Spleen (tissue), 13 donors: ENCODE measurements at places on chromosomes 1 and 21. TPM values are rescaled to one million over a fixed set of nuclear protein-coding genes. Genes with fewer than 3 reads are reported as not detected.

GRCh38 chr1:184036517-184036949 is 995 bp downstream of the COLGALT2 start:
- H3K36me3 ChIP-seq: no peaks in the 10 kb centered on the region
- no peak for DNase-seq
- H3K27me3 ChIP-seq: peaks cover 64% of the 10 kb centered on the region
- H3K4me3 ChIP-seq: peak overlapping the region; percentile 40
- no peak overlapping the region for H3K27ac ChIP-seq
- peaks cover 23% of the 10 kb centered on the region for H3K4me1 ChIP-seq

- H3K36me3 ChIP-seq: no peaks in the 10 kb centered on the region
- no peak overlapping the region for H3K27ac ChIP-seq
- H3K27me3 ChIP-seq: peaks cover 6% of the 10 kb centered on the region
- no peaks in the 10 kb centered on the region for H3K4me1 ChIP-seq
- no peak for DNase-seq
Observed at GRCh38 chr1:201228011-201228983, 37.7 kb downstream of the IGFN1 start.

- H3K27me3 ChIP-seq: no peaks in the 10 kb centered on the region
- no peak overlapping the region for H3K27ac ChIP-seq
Observed at GRCh38 chr1:9444532-9444931, 94.7 kb upstream of the SLC25A33 start.

Gene KCNC4
- total RNA-seq: 15.7 TPM

GRCh38 chr1:92804721-92805201 is 19.9 kb upstream of the EVI5 start:
- H3K36me3 ChIP-seq: no peaks in the 10 kb centered on the region
- H3K4me3 ChIP-seq: no peak overlapping the region
- no peak overlapping the region for H3K27ac ChIP-seq
- DNase-seq: no peak
- H3K4me1 ChIP-seq: no peaks in the 10 kb centered on the region
- no peaks in the 10 kb centered on the region for H3K27me3 ChIP-seq

Gene NHLH1
- 0.32 TPM for total RNA-seq

GRCh38 chr1:61152469-61153105 is 70.2 kb downstream of the NFIA start:
- H3K36me3 ChIP-seq: no peaks in the 10 kb centered on the region
- no peaks in the 10 kb centered on the region for H3K27me3 ChIP-seq
- no peak overlapping the region for H3K27ac ChIP-seq
- DNase-seq: no peak
- H3K4me3 ChIP-seq: no peak overlapping the region
- no peaks in the 10 kb centered on the region for H3K4me1 ChIP-seq

GRCh38 chr1:230287674-230288315 is 138.3 kb downstream of the PGBD5 start:
- H3K4me3 ChIP-seq: no peak overlapping the region
- H3K27me3 ChIP-seq: no peaks in the 10 kb centered on the region
- peaks cover 42% of the 10 kb centered on the region for H3K4me1 ChIP-seq
- H3K27ac ChIP-seq: no peak overlapping the region

DNA sequence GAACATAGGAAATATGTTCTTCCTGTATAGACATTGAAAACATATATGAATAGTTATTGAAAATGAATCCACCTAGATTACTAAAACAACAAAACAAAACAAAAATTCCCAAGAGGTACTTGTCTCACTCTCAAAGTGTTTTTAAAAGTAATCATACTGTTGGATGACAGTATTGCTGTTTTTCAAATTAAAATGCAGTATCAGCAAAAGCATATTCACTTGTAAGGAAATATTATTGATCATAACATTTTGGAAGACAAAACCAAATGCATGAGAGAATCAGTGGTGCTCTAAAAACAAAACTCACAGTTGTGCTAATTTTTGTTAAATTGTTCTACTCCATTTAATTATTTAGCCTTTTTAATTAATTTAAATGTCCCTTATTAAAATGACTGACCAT is 131.0 kb downstream of the COL11A1 start:
- H3K4me1 ChIP-seq: no peaks in the 10 kb centered on the region
- no peak overlapping the region for H3K27ac ChIP-seq
- no peak overlapping the region for H3K4me3 ChIP-seq

Gene PADI1
- 0.46 TPM for total RNA-seq

Gene HHIPL2
- not detected for total RNA-seq

- H3K4me3 ChIP-seq: no peak overlapping the region
- no peak for DNase-seq
- no peaks in the 10 kb centered on the region for H3K36me3 ChIP-seq
- peaks cover 18% of the 10 kb centered on the region for H3K4me1 ChIP-seq
- H3K27me3 ChIP-seq: no peaks in the 10 kb centered on the region
- H3K27ac ChIP-seq: no peak overlapping the region
Observed at GRCh38 chr1:101356604-101357443, 120.0 kb downstream of the S1PR1 start.

DNA sequence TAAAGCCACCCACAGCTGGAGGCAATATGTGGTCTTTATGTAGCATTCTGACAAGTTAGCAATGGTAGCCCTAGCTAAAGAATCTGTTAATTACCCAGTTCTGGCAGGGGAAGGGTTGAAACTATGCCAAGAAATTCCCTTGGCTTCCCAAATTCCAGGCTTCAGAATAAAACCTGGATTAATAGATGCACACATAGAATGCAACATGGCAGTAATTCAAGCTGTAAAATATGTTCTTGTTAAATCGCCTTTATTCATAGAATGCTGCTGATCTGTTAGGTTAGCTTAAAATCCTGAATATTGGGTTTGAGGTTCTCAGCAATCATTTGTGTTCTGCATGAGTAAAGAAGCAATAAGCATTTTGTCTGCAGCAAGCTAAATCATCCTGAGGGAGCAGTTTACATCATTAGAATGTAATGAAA is 80.1 kb downstream of the ZNF326 start:
- no peaks in the 10 kb centered on the region for H3K36me3 ChIP-seq
- H3K27me3 ChIP-seq: peaks cover 5% of the 10 kb centered on the region
- DNase-seq: no peak
- H3K4me1 ChIP-seq: no peaks in the 10 kb centered on the region

DNA sequence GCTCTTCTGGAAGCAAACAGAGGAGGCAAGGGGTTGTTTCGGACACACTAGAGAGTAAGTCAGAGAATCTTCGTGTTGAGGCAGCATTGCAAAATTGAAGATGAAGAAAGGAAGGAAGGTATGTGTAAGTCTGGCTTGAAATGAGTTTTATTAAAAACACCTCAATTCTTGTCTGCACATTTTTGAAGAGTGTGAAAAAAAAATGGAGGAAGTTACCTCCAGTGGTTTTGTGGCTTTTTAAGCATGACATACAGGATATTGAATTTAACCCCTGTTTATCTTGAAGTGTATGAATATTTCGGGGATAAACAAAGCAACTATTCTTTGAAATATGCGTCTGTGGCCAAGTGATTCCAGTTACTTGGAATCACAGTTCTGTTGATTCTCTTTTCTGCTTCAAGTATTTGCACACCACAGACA is 203.2 kb upstream of the SGIP1 start:
- H3K36me3 ChIP-seq: no peaks in the 10 kb centered on the region
- peaks cover 16% of the 10 kb centered on the region for H3K4me1 ChIP-seq
- H3K27me3 ChIP-seq: no peaks in the 10 kb centered on the region
- no peak overlapping the region for H3K4me3 ChIP-seq
- DNase-seq: no peak
- H3K27ac ChIP-seq: peak overlapping the region; percentile 92

DNA sequence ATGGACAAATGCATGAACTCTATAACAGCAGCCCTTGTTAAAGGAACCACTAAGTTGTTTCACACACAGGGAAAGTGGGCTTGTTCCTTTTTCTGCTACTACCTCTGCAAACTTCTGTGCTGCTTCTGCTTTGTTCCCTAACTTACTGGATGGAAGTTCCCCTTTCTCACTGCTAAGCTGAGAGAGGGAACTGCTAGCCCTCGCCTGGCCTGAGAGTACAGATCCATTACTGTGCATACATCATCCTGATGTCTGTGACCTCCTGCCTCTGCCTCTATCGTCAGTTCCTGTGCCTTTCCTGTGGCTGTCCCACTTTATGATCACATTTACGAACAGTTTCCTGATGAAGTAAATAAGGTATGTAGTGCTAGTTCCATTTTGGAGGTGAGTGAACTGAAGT is 3.5 kb downstream of the GNAT2 start:
- DNase-seq: no peak
- H3K36me3 ChIP-seq: no peaks in the 10 kb centered on the region
- H3K27me3 ChIP-seq: no peaks in the 10 kb centered on the region
- H3K27ac ChIP-seq: peak overlapping the region; percentile 98

DNA sequence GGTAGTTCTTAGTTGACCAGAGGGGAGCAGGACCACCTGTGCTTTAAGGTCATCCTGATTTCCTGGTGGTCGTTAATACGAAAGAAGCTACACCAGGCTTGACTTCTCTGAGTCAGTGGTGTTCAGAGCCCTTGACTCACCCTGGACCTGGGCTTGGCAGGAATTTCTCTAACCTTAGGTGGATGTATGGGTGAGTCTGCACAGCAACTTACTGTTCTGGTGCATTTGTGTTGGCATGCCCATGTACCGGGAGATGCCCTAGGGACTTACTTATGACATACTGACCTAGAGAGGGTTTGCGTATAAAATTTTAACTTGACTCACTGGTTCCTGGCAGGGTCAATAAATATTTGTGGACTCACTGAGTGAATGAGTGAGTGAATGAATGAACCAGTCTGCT is 304.6 kb downstream of the DISC1 start:
- H3K27me3 ChIP-seq: no peaks in the 10 kb centered on the region
- H3K27ac ChIP-seq: no peak overlapping the region
- H3K36me3 ChIP-seq: no peaks in the 10 kb centered on the region
- H3K4me1 ChIP-seq: peaks cover 24% of the 10 kb centered on the region
- no peak for DNase-seq
- H3K4me3 ChIP-seq: no peak overlapping the region

GRCh38 chr1:244760471-244760870 is 75.0 kb upstream of the COX20 start:
- H3K36me3 ChIP-seq: no peaks in the 10 kb centered on the region
- no peak overlapping the region for H3K4me3 ChIP-seq
- peaks cover 17% of the 10 kb centered on the region for H3K27me3 ChIP-seq
- no peaks in the 10 kb centered on the region for H3K4me1 ChIP-seq

Gene OSCP1
- 1.1 TPM for total RNA-seq

Gene AK2
- 86.5 TPM for total RNA-seq

Gene TMEM240
- total RNA-seq: 5.3 TPM

Gene PRAMEF6
- total RNA-seq: not detected
